Progenitor cell of endocrine pancreas (in vitro differentiated cells): ENCODE measurements at places on chromosomes 11 and 22.

GRCh38 chr22:44642096-44642644, 59.8 kb upstream of the PRR5 start:
- no peak for DNase-seq

- no peak for DNase-seq
Measured at GRCh38 chr11:102325088-102325487, 7.8 kb downstream of the BIRC3 start.

- DNase-seq = no peak
Measured at GRCh38 chr11:31646216-31646615, 136.6 kb downstream of the ELP4 start.

DNA sequence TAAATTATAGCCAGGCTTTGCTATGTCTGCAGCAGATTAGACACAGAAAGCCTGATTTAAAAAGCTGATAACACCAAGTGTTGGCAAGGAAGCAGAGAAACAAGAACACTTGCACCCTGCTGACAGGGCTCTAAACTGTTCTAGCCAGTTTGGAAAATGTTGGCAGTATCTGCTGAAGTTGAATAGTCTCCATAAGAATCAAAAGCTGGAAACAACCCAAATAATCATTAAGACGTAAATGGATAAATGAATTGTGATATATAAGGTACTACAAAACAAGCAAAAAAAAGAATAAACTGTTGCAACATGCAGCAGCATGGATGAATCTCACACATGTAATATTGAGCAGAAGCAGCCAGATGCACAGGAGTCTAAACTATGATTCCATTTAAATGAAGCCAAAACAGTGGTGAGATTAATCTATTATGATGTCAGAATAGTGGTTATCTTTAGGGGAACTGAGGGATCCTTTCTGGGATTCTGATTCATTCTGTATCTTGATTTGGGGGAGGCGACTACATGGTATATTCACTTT, 40.4 kb upstream of the ADORA2A start:
- DNase-seq = no peak

DNA sequence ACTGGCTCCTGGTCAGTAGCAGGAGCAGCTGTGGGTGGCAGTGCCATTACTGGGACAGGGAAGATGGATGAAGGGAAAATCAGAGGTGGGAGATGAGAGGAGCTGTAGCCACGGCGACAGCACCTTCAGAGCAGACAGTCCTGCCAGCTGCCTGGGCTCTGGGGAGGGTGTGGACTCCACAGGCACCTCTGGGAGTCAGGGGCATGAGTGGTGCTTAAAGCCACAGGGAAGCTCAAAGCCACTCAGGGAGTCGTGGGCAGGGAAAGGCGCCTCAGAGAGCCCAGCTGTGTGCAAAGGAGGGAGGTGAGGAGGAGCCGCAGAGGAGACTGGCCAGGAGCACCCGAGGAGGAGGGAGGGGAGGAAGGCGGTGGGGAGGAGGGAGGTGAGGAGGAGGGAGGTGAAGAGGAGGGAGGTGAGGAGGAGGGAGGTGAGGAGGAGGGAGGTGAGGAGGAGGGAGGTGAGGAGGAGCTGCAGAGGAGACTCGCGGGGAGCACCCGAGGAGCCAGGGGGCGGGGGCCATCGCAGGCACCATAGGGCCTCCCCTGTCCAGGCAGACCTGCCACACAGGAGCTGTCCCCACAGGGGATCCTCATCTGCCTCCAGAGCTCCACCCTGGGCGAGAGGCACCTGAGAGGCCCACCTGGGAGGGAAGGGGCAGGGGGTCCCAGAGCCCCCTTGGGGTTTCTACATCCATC, 977.6 kb downstream of the BRD1 start:
- no peak for DNase-seq
